CD8-positive, alpha-beta memory T cell (primary cell): ENCODE measurements at places on chromosomes 2 and 18.

DNA sequence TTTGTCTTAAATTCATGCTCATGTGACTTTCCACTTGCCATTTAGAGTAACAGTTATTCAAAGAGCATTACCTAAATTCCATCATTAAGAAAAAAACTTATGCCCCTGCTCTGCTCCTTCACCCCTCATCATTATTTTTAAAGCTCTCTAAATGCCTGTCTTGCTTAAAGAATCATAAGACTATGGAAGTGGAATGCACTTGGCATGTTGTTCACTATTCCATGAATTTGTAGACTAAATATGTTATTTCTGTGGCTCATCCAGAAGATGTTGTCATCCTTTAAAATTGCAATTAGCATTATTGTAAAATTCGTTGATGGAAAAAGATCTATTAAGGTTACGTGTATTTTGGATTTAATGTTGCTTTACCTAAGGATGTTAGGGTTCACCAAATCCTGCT lies 61.8 kb downstream of the FMNL2 start:
- DNase-seq: no peak

GRCh38 chr18:9705183-9705829 lies 2.8 kb upstream of the RAB31 start:
- DNase-seq: no peak

DNA sequence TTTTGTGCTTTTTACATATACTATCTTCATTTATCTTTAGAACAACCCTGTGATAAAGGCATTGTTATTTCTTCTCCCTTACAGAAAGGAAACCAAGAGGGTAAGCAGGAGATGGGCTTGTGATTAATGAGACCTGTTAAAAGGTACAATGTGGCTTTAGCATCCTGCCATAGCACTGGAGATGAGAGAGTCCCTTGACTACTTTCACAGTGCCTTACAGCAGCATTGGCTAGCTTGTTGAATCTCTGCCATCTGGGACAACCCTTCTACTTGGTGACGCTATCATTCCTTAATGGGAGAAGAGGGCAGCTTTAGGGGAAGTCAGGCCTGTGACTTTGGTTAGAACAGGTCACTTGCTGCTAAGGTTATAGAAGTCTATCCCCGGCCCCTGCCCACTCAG lies 68.1 kb upstream of the LYPD6B start:
- no peak for DNase-seq

GRCh38 chr2:211144078-211144477 lies 587.7 kb downstream of the CPS1 start:
- DNase-seq: no peak

GRCh38 chr18:58596265-58596681 lies 32.6 kb downstream of the ALPK2 start:
- DNase-seq: no peak

DNA sequence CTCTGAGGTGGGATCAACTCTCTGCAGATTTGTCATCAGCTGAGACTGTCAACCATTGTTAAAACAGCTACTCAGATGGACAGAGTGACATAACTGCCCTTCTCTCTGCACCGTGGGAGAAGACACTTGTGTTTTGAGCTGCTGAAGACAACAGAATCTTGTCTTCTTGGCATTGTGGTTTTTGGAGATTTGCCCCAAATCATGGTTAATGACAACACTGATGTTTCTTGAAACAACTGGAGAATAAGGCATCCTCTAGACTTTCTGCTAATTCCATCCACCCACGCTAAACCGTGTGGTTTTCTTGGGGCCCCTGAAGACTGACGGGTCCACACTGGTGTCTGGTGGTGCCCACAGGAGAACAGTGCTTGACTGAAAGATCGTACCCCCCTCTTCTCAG lies 39.5 kb downstream of the SH3BP4 start:
- no peak for DNase-seq

DNA sequence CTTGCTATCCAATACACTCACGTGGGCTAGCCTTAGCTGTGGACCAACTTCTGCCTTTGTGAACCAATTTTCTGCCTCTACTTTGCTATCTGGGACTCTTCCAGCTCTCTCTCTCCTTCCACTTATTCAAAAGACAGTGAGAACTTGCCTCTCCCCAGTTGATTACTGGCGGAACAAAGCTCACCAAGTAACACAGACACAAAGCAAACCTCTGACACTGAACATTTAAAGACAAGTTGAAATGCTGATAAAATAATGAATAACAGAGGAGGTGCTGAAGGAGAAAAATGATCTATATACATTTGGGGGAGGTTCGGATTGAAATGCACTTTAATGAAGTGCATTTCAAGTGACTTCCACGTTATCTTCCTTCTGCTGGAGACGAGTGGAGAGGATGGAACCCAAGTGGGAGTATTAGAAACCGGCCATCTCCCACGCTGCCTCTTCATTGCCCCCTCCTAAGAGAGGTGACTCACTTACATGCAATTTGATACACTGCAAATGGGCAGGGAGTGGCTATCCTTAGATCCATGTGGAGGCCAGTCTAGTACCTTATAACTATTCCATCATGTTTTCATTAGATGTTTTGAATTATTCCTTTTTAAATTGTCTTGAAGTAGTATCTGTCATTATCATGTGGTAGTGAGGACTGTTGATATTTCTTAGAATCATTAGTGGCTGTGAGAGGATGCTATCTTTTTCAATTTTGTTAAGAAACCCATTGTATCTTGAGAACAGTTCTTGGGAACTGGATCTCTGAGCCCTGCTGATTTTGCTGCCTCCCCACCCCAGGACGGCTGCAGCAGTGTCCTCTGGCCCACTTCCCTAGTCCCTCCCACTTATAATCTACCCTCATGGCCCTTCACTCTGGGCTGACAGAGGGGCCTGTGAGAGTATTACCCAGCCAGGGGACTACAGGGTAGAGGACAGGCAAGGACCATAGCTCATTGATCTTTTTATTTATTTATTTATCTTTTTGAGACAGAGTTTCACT lies 6.0 kb upstream of the GLI2 start:
- DNase-seq: no peak

GRCh38 chr2:130831356-130831755 lies 5.4 kb upstream of the ARHGEF4 start:
- DNase-seq: peak; percentile 27

DNA sequence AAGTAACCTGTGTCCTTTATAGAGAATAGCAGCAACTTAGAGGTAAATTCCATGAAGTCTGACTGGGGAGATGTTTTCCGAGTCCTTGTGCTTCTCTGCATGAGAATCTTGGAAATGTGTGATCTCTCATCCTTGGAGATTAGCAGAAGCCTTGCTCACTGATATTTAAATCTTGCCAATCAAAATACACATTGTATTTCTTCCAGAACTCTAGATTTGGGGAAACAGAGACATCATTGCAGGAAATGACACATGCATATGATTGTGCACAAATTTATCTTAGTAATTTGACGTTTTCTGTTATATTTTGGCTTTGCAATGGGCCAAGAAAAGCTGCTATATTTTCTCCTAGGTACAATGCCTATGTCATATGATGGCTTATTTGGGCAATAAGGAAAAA lies 182.6 kb downstream of the ZNF804A start:
- DNase-seq: no peak

- DNase-seq: no peak
Measured at GRCh38 chr18:27121108-27121507, 64.0 kb downstream of the CHST9 start.

DNA sequence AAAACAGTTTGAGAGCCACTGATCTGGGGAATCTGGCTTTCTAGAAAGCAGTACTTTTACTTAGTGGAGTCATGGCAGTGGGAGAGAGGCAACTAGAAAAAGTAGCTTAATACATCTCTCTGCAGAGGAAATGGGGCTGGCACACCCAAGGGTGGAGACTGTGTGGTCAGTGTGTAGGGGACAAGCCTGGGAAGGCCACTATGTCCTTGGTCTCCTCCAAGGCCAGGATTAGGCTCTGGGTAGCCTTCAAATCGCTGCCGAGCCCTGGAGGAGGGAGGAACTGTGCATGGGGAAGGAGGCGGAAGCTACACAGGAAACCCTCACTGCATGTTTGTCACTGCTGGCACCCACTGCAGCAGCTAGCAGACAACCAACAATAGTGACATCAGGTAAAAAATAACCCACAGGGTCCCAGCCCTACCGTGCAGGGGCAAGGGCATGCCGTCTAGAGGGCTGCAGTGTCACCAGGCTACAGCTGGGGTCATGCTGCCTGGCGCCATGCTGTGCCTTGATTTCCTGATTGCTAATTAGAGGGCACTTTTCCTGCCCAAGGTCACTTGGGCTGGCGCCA lies 34.8 kb downstream of the LBH start:
- peak; percentile 73 for DNase-seq

DNA sequence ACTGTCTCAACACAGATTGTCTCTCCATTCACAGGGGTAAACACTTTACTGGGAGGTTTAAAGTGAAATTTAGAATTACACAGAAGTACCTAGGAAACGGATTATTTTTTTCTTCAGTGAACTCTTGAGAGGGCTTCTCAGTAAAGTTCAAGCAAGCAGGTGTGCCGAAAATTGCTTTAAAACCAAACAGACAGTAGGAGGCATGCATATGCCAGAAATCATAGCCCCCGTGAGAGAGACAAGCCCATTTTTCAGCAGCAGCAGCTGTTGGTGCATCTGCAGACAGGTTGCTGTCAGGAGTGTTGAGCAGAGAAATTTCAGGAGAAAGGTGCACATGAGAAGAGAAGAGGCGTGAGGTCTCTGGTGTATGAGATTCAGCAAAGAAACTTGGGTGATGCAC lies 2115.5 kb upstream of the CELF4 start:
- no peak for DNase-seq

- no peak for DNase-seq
Measured at GRCh38 chr2:152298754-152299153, 36.2 kb upstream of the FMNL2 start.

GRCh38 chr2:236592821-236593220 lies 23.2 kb downstream of the ACKR3 start:
- DNase-seq: no peak

- DNase-seq: no peak
Measured at GRCh38 chr18:813172-814071, 1.4 kb upstream of the YES1 start.

GRCh38 chr2:219381448-219381847 lies 6.3 kb downstream of the DNPEP start:
- no peak for DNase-seq

GRCh38 chr18:46247942-46248341 lies 143.8 kb downstream of the HAUS1 start:
- DNase-seq: no peak

- no peak for DNase-seq
Measured at GRCh38 chr2:20106746-20107145, 55.3 kb upstream of the LAPTM4A start.

- DNase-seq: no peak
Measured at GRCh38 chr2:60586081-60586480, 32.6 kb upstream of the BCL11A start.

DNA sequence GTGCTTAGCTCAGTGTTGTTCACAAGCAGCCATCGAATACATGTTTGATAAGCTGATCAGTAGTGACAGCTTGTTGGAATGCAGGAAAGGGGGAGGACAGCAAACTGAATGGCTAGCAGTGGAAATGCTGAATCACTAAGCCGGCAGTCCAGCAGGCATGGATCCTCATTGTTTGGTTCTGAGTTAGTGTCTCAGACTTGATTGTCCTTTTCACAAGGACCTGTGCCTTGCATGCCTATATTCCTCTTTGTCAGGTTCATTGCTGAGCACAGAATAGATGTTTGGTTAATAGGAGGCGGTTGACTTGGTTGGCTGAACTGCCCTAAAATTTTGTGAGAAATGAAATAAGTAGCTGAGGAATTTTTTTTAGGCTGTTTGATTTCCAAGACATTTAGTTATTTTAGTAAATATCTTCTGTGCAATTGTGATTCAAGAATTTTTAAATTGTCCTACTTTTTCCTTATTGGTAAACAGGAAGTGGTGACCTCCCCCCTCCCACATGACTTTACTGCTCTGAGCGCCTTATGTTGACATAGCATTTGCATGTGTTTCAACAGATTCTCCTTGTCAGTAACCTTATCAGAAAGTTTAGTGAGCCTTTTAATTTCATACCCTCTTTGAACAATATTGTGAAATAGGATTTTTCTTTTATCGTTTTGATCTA lies 21.4 kb upstream of the STON1 start:
- no peak for DNase-seq

DNA sequence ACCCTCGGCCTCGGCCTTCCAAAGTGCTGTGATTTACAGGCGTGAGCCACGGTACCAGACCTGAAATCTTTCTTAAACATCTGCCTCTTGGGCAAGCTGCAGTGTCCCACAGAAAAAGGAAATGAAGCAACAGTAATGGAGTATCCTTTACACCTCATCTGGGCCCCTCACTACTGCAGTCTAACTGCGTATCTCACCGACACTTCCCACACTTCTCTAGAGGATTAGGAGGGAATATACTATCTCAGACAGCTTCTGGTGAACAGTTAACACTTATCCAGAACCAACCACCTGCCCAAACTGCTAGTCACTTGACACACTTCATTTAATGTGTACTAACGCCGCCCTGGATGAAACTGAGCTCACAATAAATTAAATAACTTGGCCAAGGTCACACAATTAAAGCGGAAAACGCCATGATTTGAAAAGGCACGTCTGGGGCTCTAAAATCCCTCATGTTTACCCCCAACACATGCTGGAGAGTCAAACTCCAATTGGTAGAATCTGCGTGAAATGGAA lies 993 bp downstream of the COX7A2L start:
- DNase-seq: peak; percentile 21

DNA sequence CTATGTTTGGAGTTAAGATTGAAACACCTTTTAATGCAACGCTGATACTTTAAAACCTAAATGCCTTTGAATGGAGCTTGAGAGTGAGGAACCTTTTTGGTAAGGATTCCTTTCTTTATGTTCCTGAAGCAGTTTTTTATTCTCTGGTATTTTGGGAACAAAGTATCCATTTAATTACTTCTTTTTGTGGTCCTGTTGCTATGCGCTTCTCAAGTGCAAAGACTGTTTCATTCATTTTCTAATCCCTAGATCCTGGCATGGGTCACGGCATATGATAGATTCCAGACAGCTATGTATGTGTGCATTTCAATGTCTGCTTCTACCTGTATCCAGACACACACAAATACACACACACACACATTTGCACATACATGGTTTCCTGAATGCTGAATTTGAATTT lies 28.0 kb downstream of the TRPM8 start:
- DNase-seq: no peak

- no peak for DNase-seq
Measured at GRCh38 chr18:12751891-12752290, 49.0 kb downstream of the PSMG2 start.

DNA sequence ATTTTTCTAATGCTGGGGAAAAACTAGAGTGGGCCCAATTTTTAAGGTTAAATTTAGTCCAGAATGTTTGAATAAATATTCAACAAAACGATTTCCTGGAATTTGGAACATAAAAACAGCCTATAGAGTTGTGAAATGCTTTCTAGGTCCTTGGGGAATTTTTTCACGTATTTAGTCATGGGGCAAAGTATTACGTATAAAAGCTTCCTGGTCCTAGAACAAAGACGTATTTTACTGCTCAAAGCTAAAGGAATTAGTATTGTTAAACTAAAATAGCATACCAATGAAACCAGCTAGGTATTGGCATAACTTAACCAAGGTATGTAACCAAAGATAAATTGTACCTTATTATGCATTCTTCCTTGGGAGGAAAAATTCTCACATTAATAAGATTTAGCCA lies 1.6 kb downstream of the SESTD1 start:
- DNase-seq: no peak

- no peak for DNase-seq
Measured at GRCh38 chr18:34661464-34662087, 48.5 kb upstream of the DTNA start.
